Stimulated activated CD4-positive, alpha-beta T cell treated with anti-CD3 and anti-CD28 coated beads, TNF-alpha, amount 100 ng/mL, for 1 hour (primary cell): ENCODE measurements at places on chromosomes 6 and 20.

GRCh38 chr6:41022294-41022693, 16.7 kb downstream of the UNC5CL start:
- no peak for DNase-seq

DNA sequence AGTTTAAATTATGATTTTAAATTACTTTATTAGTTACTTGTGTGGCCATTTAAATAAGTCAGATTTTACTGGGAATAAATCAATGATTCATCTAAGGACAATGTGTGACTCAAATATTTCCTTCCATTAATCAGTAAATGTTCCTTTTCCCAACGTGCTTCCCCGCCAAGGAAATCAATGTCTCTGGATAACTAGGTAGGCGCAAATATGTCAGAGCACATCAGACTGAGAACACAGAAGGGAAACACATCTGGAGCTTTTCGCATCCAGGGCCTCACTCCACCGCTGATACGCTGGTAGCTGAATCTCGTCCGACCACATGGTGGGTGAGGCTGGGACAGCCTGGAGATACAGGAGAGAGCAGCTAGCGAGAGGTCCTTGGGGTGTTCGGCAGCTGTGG, 56.4 kb upstream of the RPS6KA2 start:
- DNase-seq: no peak

- no peak for DNase-seq
These were observed 117.5 kb upstream of the BEND6 start for GRCh38 chr6:56837322-56837894.

GRCh38 chr20:24649787-24650490, 180.5 kb downstream of the SYNDIG1 start:
- DNase-seq: no peak

DNA sequence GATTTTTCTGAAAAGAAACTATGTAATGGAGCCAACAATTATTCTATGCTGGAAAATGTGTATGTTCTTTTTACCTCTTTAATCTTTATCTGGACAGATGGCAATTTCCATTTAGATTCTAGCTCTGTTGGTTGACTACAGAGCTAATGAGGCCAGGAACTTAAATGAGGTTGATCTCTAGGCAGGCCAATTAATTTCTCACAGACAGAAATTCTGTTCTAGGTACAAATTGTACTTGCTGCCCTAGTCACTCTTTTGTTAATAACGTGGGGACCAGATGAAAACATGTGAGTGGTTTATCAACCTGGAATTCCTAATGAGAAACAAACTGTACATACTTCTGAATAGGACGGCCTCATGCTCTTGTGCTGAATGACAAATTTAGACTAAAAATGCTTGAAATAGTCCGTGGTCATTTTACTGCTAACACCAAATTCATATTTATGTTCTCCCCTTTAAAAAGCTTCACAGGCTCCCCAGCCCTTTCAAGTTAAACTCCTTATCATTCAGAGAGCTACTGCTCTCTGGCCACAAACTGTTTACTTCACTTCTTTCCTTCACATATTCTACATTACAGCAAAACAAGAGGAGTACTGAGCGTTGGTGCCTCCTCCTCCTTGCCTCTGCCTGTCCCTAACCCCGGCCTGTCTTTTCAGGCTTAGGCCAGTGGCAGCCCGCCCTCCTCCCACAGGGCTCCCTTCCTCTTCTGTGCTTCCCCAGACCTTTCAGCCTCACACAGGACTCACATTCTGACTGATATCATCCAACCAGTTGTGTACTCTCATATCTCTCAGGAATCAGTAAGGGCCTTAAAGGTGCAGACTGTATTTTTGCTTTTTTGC, 41.4 kb downstream of the DTNBP1 start:
- no peak for DNase-seq

- DNase-seq: no peak
These were observed 46.1 kb downstream of the CHD6 start for GRCh38 chr20:41572010-41572572.

- no peak for DNase-seq
These were observed 16.2 kb upstream of the CDYL start for GRCh38 chr6:4759997-4760396.

GRCh38 chr6:131787079-131787478, 20.7 kb upstream of the ENPP1 start:
- no peak for DNase-seq

- no peak for DNase-seq
These were observed 6.4 kb upstream of the ABHD16B start for GRCh38 chr20:63854766-63855362.

DNA sequence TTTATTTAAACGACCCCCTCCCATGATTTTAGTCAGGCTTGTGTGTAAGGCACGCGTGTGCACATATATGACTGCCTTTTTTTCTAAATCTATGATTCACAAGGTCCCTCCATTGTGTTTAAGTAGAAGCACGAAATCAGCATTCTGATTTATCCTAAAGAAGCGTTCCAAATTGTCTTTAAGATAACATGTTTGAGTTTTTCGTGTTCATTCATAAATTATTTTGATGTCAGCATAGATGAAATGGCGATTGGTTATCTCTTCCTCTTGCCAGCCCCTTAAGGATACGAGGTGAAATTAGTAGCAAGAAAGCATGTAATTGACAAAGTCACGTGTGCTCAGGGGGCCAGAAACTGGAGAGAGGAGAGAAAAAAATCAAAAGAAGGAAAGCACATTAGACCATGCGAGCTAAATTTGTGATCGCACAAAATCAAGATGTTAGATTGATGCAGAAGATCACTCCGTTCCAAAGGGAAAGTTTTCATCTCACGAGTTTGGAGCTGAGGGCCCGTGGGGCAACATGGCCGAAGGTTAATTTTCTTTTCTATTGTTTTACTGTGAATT, at the start of gene LIN28B:
Gene LIN28B (plus strand): TSS at position 377 of the 564 bp plus-strand sequence. CDS start 144 bp downstream, at position 521.
- no peak for DNase-seq
